ENCODE measurements at places on chromosomes 5 and 9. TPM values are rescaled to one million over a fixed set of nuclear protein-coding genes. Genes with fewer than 3 reads are reported as not detected.

Gene SPINK4
- 9.2 TPM for polyA plus RNA-seq

Gene MIGA2
- 30.9 TPM for polyA plus RNA-seq

Gene SNCAIP
- polyA plus RNA-seq, result 0.28 TPM

Gene CCDC192
- not detected for polyA plus RNA-seq

Gene C5orf24
- polyA plus RNA-seq, result 15.9 TPM

Gene NIPAL4
- not detected for polyA plus RNA-seq

Gene ANKRD18B
- polyA plus RNA-seq, result 0.66 TPM

Gene PCDHGA6
- 1.1 TPM for polyA plus RNA-seq

Gene BBLN
- 86.1 TPM for polyA plus RNA-seq

Gene YIPF5
- polyA plus RNA-seq, result 13.9 TPM

Gene MARVELD2
- polyA plus RNA-seq, result 5.6 TPM

Gene CTXN3
- not detected for polyA plus RNA-seq

Gene PCDHA9
- not detected for polyA plus RNA-seq
